ENCODE measurements at places on chromosomes 2 and 18.

DNA sequence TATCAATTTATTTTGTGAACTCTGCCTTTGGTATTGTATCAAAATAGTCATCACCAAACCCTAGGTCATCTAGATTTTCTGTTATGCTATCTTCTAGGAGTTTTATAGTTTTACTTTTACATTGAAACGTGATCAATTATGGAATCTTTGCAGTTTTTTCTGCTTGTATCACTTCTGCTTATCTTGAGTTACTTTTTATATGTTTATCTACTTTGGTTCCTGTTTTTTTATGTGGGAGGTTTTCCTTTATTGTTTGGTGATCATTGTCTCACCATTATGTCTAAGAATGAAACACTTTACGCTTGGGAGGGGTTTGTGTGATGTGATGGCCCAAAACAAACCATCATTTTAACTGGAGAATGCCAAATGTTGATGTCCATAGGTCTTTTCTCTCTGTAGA lies 261.2 kb downstream of the SPAG16 start:
- no peak for DNase-seq

DNA sequence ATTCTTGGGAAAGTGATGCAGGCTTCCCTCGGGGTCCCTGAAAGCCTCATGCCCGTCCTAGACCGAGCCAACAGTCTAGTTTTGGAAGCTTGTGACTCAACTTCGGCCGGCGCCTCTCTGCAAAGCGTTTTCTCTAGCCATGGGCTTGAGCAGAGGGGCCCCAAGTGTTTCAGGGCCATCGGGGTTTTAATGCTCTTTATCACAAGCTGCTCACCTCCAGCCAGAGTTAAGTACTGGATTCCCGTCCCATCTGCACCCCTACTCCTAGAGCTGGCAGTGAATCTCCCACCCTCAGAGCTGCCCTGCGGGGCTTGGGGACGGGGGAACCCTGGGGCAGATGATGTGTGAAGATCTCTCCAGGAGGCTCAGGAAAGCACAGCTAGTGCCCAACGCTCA lies 7.3 kb downstream of the RAX start:
- DNase-seq: no peak

GRCh38 chr2:71721669-71722068 lies 268.3 kb downstream of the DYSF start:
- no peak for DNase-seq

DNA sequence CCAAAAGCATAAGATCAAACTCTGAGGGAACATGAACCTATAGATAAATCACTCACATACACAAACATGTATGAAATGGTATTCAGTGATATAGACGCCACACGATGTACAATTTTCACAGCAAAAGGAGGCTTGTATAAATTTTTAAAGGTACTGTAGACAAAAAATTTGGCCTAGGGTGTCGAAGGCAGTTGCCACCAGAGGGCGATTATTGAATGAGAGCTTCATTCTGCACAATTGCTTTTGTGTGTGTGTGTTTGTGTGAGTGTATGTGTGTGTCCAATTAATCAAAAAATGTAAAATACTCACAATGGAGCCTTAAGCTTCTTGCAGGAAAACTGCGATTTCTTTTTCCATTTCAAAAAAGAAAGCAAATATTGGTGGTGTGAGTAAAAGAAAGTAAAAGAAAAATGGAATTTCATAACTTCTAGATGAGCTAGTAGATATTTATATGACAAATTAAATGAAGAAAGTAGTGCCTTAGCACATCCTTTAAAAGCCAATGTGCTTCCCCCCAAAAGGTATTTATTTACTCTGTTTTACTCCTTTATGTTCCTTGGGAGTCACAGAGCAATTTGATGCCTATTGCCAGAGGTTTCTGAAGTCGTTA lies 800.1 kb downstream of the SATB2 start:
- no peak for DNase-seq
